ENCODE measurements at places on chromosomes 4 and X. TPM values are rescaled to one million over a fixed set of nuclear protein-coding genes. Genes with fewer than 3 reads are reported as not detected.

DNA sequence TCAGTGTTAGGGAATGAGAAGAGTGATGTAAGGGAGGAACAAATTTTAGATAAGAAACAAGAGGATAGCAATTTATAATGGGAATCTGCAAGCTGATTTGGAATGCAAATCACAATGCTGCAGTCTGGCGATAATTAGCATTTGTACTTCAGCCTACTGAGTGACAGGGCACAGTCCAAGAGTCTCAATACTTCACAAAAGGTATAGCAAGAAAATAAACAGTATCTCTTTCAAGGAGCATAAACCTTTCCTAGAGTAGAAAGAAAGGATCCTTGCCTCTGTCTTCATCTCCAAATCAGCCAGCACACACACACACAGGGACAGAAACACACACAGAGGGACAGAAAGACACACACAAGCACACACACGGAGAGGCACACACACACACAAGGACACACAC lies 1.1 kb upstream of the GPM6A start:
- DNase-seq = no peak

DNA sequence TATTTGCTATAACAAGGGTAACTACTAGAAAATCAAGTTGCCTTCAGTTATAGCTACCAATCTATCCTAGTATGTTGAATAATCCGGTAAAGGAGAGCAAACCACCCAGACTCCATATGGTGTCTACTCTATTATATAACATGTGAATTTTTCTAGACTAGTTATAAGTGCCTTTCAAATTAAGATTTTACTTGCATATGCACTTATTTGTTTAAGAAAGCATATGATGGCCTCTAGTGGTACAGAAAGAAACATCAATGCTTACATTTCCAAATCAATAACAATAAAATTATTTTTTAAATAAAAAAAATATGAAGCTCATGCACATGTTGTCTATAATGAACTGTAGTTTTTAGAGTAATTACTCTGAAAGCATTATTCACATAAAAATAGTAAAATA lies 1516.4 kb upstream of the PABPC4L start:
- no peak for DNase-seq

- no peak for DNase-seq
These were observed 11.0 kb upstream of the SH3BP2 start for GRCh38 chr4:2781911-2782310.

- no peak for DNase-seq
These were observed 11.8 kb upstream of the KIAA0232 start for GRCh38 chr4:6770581-6771228.

PNMA5 gene
- 0.07 TPM for total RNA-seq

DUSP9 gene
- total RNA-seq = not detected

Measured in uterus (tissue), 4 donors.